ENCODE measurements at places on chromosomes 11 and 22. TPM values are rescaled to one million over a fixed set of nuclear protein-coding genes. Genes with fewer than 3 reads are reported as not detected.

Gene SCGB2A2
- not detected for total RNA-seq

Gene MUC5AC
- not detected for total RNA-seq

Gene PLA2G3
- not detected for total RNA-seq

Gene KCTD14
- total RNA-seq, result 0.25 TPM

Gene RTN4RL2
- total RNA-seq, result not detected

Gene TESMIN
- total RNA-seq, result 1.5 TPM

Gene STK33
- 0.49 TPM for total RNA-seq

Gene SLC37A2
- total RNA-seq, result 0.57 TPM

Gene MYOD1
- total RNA-seq, result not detected

Gene JAM3
- total RNA-seq, result 39.6 TPM

Gene KDELR3
- 16.7 TPM for total RNA-seq

Gene NCAPH2
- 30.9 TPM for total RNA-seq

Gene KLHDC7B
- not detected for total RNA-seq

Gene GP1BB
- 0.65 TPM for total RNA-seq

Gene STIM1
- total RNA-seq, result 48.3 TPM

Gene OR52A1
- not detected for total RNA-seq

Gene RAG1
- total RNA-seq, result 1.4 TPM

Gene MISFA
- total RNA-seq, result 0.82 TPM

Gene SCGB1A1
- not detected for total RNA-seq

Gene DDI1
- total RNA-seq, result not detected

Gene RASSF10
- total RNA-seq, result under 0.01 TPM

Gene ARHGEF12
- total RNA-seq, result 166 TPM

Gene CEND1
- total RNA-seq, result not detected

Gene PLEKHA7
- 9.8 TPM for total RNA-seq
